ENCODE measurements at places on chromosomes 5 and 9.

DNA sequence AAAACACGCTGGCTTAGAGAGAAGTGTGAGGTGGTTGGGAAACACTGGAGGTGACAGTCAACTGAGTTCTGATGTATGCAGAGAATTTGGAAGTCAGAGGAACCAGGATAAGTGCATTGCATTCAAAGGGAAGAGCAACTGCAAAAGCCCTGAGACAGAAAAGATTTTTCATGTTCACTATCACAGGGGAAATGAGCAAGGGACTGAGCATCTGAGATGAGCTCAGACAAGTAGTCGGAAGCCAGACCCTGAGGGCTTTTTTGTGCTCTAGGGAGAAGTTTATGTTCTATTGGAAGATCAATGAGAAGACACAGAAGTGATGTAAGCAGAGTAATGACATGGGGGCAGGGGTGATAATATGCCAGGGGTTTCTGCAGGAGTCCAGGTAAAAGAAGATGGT is 97.5 kb downstream of the HTR4 start:
- no peak for DNase-seq

- no peak for DNase-seq
Measured at GRCh38 chr9:18947892-18948339, 85.1 kb downstream of the SAXO1 start.

DNA sequence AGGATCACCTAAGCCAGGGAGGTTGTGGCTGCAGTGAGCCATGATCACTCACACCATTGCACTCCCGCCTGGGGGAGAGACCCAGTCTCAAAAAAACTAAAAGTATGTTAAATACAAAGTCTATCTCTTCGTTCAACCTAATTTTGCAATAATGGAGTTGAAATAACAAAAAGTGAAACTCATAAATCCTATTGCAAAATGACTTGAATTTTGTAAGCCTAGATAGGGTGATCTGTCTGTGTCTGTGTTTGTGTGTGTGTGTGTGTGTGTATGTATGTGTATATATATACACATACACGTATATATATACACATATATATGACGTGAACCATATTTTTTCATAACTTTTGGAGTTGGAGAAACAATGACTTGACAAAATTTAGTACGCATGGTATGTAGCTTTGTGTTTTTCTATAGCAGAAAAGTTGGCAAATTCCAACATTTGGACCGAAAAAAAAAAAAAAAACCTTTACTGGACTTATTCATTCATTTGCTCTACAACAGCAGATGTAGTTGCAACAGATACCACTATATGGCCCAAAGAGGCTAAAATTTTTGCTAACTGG is 76.9 kb upstream of the CDH6 start:
- no peak for DNase-seq

DNA sequence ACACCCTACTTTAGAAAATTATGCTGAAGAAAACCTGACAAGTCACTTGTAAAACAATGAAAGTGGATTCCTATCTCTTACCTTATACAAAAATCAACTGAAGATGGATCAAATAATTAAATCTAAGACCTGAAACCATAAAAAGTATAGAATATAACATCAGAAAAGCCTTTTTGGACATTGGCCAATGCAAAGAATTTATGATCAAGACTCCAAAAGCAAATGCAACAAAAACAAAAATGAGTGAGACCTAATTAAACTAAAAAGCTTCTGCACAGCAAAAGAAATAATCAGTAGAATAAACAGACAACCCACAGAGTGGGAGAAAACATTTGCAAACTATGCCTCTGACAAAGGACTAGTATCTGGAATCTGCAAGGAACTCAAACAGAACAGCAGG is 303.0 kb upstream of the CDH9 start:
- no peak for DNase-seq

DNA sequence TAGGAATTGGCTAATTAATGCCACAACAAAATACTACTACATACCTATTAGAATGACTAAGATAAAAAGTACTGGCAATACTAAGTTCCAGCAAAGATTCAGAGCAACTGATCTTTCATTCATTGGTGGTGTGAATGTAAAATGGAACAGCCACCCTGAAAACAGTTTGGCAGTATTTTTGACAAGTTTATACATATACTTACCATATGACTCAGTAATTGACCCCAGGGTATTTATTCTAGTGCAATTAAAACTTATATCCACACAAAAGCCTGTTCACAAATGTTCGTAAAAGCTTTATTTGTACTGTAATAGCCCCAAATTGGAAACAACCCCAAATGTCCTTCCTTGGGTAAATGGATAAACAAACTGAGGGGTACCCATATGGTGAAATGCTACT is 270.8 kb upstream of the ACTBL2 start:
- no peak for DNase-seq

GRCh38 chr5:154542000-154542399 is 64.0 kb upstream of the HAND1 start:
- DNase-seq, result no peak

DNA sequence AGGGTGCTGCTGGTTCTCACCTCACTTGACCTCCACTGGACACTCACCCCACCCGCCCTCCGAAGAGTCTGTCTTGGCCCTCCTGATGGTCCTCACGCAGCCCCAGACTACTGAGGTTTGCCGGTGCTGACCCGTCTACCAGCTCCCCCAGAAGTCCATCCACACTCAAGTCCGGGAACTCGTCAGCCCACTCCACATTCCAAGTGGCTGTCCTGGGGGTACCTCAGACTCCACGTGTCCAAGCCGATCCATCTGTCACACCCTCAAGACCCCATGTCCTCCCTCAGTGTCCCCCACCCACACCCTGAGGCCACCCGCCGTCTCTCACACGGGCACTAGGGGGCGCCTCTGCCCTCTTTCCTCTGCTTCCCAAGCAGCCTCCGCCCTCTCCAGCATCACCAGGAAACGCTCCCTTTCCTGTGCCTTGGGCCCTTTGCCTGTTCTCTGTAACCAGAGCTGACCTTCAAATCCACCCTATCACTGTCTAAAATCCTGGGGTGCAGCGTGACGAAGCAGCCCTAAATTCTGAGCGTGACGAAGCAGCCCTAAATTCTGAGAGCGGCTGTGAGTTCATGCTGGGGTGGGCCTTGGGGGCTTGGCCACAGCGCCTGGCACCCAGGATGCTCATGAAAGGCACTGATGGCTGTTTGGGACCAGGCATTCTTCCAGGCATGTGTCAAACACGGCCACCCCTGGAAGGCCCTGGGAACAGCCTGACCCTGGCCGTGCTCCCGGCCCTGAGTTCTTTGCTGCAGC is 95.7 kb downstream of the KCNT1 start:
- no peak for DNase-seq

- peak; percentile 38 for DNase-seq
Measured at GRCh38 chr5:14206028-14206725, 63.0 kb downstream of the TRIO start.

DNA sequence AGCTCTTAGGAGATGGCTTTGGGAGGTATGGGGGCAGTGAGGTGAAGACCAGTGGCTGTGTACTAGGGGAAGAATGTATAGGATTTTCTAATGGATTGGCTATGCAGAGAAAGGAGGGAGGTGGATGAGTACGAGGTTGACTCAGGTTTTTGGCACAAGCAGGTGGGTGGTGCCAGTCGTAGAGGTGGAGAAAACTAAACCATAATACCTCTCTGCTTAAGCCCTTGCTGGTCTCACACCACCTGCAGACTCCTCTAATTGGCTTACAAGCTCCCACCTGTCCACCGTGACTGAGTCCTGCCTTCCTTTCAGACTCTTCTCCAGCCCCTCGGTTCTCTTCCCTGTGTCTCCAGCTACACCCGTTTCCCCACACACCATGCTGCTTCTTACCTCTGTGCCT is 521.7 kb upstream of the CLINT1 start:
- DNase-seq, result no peak

- no peak for DNase-seq
Measured at GRCh38 chr5:367358-368130, 46.0 kb downstream of the AHRR start.

DNA sequence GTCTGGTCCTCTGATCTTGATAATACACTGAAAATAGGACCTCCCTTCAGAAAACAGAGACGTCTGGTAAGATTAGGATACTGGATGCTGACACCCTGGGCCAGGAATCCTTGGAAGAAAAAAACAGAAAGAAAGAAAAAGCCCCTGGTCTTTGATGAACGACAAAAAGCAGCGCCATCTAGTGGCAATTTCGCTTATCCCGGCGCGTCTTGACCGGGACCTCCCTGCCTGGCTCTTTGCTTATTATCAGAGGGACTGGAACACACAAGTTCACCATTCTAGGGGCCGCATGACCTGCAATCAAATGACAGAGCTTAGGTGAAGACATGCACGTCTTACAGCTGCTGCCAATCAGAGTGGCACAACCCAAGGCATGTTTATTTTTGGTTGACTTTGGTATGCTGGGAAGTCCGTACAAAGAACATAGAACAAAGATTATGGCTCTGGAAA is 114.9 kb upstream of the NFIB start:
- DNase-seq, result peak; percentile 74

GRCh38 chr9:127142291-127142690 is 19.9 kb upstream of the ANGPTL2 start:
- DNase-seq, result no peak

DNA sequence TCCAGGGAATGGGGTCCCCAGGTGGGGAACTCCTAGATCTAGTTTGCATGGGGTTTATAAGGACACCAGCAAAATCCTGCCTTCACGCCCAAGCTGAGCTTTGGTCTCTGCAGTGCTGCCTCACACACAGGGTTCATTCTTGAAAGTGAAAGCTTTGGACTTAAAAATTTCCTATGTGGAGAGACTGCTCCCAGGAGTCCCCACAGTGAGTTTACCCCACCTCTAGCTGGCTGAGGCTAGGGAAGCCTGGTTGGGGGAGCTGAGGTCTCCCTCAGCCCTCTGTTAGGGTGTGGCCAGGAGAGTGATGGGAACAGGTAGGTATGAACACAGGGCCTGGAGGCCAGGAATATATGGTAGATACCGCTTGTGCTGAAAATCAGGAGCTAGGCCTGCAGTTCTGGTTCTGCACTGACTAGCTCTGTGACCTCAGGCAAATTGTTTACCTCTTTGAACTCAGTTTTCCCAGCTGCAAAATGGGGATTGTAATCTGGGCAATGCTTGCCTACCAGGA is 41.5 kb upstream of the LARP1 start:
- no peak for DNase-seq

DNA sequence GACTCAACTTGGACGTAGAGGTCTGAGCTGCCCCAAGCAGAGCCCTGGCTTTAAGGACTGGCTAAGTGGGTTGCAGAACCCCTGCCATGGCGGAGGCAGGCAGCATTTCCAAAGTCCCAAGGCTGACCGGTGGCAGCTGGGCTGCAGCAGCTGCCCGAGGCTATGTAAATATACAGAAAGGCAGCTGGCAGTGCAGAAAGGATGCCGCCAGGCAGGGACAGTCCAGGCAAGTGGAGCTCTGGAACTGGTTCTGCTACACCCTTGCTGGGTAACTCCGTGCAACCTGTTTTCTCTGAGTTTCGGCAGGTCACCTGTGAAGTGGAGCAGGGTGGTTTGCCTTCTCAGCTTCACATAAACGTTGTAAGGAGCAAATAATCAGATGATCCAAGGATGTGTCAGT is 46.0 kb downstream of the SHB start:
- DNase-seq, result no peak

- no peak for DNase-seq
Measured at GRCh38 chr5:133942614-133943474, 25.6 kb downstream of the C5orf15 start.

DNA sequence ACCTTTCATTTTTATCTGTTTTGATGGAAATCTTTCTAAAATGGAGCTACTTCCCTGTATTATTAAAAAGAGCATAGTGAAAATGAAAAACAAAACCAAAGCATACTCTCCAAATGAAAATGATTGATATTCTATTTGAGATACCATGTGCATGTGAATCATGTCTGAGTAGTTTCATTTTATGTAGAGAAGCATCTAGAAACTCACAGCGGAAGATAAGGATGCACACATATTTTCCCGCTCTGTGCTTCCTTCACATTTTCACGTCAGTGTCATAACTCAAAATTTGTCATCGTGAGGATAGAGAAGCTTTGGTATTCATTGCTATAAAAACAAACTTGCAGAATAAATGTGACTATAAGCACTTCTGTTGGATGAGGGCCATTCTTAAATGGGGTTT is 34.0 kb upstream of the CLINT1 start:
- no peak for DNase-seq

DNA sequence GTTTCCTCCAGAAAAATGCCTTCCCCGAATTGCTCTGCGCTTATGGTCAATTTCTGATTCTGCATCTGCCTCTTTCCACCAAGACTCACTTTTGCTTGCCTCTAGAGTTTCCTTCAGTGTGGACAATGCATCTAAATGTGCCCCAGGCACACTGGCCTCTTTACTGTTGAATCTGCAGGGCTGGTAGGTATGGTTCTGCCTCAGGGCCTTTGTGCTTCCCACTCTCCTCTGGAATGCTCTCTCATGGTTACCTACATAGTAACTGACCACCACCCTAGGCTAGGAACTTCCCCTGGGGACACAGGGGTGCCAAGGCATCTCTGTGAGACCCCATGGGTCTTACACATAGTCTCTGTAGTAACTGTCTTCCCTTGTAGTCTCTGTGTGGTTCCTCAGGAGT is 1258.6 kb downstream of the CDH12 start:
- no peak for DNase-seq
